ENCODE measurements at places on chromosomes 16 and 17. TPM values are rescaled to one million over a fixed set of nuclear protein-coding genes. Genes with fewer than 3 reads are reported as not detected.

TPPP3 gene
- 9.5 TPM for total RNA-seq

SLFN5 gene
- total RNA-seq, result 2.5 TPM

FUS gene
- 562 TPM for total RNA-seq

FA2H gene
- 33.6 TPM for total RNA-seq

SEZ6L2 gene
- total RNA-seq, result 22.4 TPM
